Posterior vena cava (tissue), 2 donors: ENCODE measurements at places on chromosomes 11 and 22. TPM values are rescaled to one million over a fixed set of nuclear protein-coding genes. Genes with fewer than 3 reads are reported as not detected.

DNA sequence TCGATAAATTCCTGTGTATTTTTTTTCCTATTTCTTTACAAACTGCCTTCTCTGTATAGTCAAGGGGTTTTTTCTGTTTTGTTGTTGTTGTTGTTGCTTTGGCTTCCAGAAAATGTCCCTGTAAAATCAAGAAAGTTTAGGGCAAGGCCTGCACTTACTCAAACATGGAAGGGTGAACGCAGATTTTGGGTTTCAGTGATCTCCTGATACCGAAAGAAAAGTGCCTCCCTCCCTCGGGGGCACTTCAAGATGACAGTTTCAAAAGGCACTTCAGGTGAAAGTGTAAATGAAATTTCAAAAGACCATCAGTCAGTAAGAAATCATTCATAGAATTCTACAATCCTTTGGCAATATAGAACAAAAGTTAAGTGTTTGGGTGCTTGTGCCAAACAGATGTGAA, 43.4 kb upstream of the TMPRSS4 start:
- no peak for DNase-seq

- DNase-seq: no peak
Observed at GRCh38 chr11:78379039-78379670, 38.5 kb downstream of the GAB2 start.

DNA sequence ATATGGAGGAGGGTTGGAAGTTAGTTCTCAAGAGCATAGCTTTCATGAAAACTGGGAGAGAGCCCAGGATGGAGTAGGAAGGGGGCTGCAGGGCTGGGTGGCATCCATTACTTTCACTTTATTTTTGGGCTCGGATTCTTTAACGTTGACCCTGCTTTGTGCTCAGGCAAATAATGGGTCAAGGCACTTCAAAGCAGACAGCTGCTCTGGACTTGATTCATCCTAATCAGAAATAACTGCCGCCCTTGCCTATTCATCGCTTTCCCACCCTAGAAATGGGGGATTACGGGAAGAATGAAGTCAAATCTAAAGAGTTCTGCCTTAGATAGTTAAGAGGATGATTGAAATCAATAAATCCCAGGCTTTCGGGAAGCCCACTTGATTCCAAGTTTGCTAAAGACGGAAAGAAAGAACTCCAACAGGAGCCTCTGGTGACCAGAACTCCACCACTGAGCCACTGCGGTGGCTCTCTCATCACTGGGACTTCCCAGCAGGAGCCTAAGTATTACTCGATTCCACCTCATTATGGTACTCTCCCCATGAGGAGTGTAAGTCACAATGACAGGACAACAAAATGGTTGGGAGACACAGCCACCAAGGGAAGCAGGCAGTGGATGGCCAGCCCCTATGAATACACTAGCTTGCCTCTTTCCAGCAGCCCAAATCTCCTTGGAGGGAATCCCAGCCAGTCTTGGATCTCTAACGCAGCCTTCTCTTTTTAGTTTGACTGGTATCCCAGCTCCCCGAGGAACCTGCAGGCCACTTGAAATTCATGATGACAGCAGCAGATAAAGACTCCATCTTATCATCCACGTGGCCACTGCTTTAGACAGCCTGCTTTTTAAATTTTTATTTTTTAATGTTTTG, 815.5 kb downstream of the NTM start:
- DNase-seq: no peak

GRCh38 chr11:125583496-125583895, 9.2 kb upstream of the STT3A start:
- no peak for DNase-seq

- DNase-seq: peak; percentile 23
Observed at GRCh38 chr11:120028181-120028896, 109.6 kb downstream of the TRIM29 start.

The KRTAP5-1 gene
- total RNA-seq: not detected

The HMBS gene
- 16.8 TPM for total RNA-seq

The GAL3ST1 gene
- total RNA-seq: 1.3 TPM

The SOX6 gene
- 11.0 TPM for total RNA-seq

The FGF3 gene
- total RNA-seq: not detected

The CCDC73 gene
- total RNA-seq: not detected
